ENCODE measurements at places on chromosomes 6 and 20.

DNA sequence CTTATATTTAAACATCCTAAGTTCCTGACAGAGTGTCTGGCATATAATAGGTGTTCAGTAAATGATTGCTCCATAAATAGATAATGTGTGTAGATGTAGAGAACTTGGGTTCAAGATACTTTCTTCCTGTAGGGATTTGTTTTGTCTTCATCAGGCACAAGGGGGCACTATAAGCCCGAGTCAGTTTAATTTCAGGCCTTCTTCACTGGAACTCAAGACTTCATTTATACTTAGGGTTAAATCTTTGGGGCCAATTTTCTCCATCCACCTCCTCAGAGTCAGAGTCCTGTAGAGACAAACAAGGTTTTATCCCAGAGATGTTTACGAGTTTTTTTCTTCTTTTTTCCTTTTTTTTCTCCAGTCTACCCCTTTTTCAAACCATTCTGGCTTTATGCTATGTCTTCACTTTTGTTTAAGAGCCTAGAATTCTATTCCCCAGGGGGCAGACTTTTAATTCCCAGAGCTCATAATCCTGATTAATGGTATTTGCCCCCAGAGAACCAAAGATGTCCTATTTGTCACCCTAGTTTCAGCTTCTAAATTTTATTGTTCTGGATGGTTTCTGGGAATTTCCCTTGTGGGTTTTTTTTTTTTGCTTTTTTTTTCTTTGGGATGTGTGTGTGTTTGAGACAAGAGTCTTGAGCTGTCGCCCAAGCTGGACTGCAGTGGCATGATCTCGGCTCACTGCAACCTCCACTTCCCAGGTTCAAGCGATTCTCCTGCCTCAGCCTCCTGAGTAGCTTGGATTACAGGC is 88.4 kb downstream of the HFE start:
- no peak for DNase-seq

- no peak for DNase-seq
Observed at GRCh38 chr6:28725890-28726348, 197.9 kb downstream of the TRIM27 start.

DNA sequence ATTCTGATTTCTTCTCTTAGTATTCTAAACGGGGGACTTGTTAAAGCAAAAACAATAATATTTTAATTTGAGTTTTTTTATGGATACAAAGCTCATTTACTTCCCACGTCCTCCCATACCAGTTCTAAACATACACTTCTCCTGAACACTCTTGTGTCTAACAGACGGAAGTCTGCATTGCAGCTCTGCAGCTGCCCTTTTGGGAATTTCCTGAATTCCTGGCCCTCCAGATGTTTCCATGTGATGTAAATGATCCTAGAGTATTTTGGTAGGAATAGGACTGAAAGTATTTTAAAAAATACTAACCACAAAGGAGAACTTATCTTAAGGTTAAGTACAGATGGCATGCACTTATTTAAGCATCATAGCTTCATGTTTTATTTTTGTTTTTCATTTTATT is 886.7 kb downstream of the TBC1D32 start:
- no peak for DNase-seq

DNA sequence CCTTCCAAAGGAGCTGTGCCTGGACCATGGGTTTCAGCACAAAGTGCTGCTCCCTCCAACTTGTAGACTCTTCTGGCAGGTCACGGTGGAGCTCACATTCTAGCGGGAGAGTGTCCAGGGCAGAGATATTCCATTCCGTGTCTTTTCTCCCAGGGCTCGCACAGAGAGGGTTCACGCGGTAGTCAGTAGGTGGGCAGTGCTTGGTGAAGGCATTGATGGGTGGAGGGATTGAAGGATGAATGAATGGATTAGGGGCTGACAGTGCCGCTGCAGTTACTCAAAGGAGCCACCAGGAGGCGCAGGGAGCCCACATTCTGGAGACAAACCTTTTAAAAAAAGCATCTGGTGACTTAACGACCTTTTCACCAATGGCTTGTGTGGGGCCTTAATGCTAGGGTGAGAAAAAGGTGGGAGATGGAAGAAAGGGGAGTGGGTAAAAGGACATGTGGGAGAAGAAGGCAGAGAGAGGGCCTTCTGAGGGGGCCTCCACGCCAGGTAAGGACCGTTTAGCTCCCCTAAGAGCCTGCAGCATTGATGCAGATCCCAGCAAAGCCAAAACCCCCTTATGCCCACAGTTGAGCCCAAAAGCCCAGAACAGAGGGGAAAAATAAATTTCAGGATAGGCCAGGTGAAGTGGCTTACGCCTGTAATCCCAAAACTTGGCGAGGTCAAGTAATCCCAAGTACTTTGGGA is 17.5 kb upstream of the FAM110A start:
- peak; percentile 35 for DNase-seq

DNA sequence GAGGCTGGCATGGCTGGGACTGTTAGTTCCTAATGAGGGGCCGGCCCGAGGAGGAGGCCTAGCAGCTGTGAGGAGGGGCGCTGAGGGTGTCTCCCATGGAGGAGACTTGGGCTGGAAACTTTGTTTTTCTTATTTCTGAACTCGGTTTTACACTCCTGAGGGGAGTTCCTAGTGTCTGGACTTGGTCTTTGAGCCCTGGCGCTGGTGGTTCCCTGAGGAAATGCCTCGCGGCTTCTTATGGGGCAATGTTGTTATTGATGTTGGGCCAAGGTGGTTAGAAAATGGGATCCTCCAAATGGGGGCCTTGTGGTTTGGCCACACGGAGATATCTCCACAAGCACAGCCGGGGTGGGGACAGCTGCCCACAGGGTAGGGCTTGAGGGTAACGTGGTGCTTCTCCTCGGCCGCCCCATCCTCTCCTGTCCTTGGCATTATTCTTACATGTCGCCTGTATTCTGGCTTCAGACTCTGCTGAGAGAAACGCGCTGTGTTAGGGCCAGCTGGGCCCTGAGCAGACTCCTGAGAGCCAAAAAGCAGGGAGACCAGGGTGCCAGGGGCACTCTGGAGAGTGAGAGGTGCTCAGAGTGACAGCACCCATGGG is 136.9 kb downstream of the FOXO3 start:
- no peak for DNase-seq

GRCh38 chr6:46788791-46789190 is 4.4 kb upstream of the MEP1A start:
- no peak for DNase-seq
